ENCODE measurements at places on chromosomes 7 and 10. TPM values are rescaled to one million over a fixed set of nuclear protein-coding genes. Genes with fewer than 3 reads are reported as not detected.

The VPS37D gene
- polyA plus RNA-seq: 10.1 TPM

The JCAD gene
- polyA plus RNA-seq: 85.2 TPM

The SPDYE6 gene
- polyA plus RNA-seq: 8.0 TPM

The GRM3 gene
- 0.18 TPM for polyA plus RNA-seq

The MLXIPL gene
- polyA plus RNA-seq: 2.0 TPM

The CDNF gene
- polyA plus RNA-seq: 4.3 TPM

The ZP3 gene
- polyA plus RNA-seq: 2.3 TPM

All from left lung (tissue), 14 donors.